ENCODE measurements at places on chromosomes 2 and 18.

DNA sequence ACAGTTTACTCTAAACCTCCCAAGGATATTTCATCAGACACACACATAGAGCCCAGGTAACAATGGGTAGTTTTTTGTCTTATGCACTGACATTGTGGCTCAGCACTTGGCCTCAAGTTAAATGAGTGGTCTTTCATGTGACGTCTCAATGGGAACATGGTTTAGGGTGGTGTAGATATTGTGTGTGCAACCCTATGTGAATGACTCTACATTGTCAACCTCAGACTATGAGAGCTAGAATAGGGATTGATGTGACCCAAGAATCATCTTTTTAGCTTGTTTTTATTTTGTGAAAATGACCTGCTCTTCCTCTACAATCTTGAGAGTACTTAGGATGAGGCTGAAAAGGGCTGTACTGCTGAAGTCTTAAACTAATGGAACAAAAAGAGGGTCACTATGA is 86.2 kb downstream of the SCN1A start:
- no peak for DNase-seq

DNA sequence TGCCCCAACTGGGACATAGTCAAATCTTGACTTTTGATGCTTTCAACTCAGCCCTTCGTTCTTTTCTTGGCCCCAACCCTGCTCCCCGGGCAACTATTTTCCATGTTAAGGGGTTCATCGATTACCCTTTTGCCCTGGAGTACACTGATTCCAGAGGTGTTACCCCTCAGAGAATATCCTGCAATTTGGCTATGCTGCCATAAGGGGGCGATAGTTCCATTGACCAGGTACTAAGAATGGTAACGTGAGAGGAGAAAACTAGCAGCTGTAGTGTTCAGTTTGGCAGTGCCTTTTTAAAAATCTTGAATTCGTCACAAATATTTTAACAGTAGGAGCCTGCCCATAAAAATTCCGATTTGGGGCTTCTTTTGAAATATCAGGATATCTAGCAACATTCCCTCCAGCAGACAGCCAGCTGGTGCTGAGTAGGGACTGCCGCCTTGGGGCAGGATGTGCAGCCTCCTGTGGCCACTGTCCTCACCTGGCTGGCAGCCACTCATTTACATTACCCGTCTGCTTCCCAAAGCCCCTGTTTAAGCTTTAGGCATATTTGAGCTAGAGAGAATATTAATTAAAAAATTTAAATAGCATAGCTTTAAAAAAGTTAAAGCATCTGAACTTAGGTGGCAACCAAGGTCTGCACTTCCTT is 146.3 kb upstream of the SKOR2 start:
- DNase-seq: no peak

GRCh38 chr2:45134726-45135125 is 125.5 kb upstream of the SIX2 start:
- no peak for DNase-seq

DNA sequence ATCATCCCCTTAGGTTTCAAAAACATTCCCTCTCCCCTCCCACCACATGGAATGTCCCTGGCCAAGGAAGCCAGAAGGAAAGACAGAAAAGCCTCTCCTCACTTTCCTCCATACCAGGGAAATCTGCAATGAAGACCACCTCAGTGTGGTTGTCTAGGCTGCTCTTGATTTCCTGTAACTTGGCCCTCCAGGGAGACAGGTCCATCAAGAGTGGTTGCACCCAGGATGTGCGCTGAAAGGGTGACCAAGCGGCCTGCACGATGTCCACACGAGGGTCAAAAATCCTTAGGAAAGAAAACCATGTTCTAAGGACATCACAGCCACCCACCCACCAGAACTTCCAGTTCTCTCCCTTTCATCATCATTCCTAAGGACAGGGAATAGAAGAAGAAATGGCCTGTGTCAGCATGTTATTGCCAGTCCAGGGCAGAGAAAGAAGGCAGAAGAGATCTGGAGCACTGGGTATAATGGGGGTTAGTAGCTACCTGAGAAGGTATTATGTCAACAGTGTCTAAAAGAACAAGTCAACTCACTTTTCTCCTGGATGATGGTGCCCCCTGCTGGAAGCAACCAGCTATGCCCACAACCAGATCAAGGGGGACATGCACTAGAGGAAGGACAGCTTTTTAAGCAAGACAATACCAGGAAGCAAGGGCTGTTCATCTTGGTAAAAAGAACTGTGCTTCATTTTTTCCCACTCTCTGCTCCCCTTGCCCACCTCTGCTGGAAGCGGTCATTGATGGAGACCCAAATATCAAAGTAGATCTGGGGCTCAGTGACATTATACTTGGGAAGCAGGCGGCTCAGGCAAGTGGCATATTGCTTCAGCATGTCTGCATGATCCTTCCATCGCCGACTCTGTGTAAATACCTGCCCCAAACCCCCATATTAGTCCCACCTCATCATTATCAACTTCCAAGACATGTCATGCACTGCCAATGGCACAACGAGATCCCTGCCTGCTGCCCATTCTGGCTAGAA is 9.3 kb downstream of the GGCX start:
- DNase-seq: no peak

DNA sequence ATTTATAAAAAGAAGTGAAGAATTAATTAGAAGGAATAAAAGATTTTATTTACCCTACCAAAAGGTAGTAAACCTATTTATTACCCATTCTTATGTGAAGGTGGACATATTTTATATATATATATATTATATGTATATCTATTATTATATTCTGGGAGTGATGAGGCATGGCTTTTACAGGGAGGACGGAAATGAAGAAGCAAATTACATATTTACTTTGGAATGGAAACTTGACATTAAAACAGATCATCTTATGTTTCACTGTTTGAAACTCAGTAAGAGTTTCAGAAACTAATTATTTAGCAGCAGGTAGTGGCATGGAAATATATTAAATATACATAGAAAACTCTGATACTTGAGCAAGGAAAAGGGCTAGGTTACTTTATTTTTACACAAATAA is 143.4 kb downstream of the LCLAT1 start:
- no peak for DNase-seq

DNA sequence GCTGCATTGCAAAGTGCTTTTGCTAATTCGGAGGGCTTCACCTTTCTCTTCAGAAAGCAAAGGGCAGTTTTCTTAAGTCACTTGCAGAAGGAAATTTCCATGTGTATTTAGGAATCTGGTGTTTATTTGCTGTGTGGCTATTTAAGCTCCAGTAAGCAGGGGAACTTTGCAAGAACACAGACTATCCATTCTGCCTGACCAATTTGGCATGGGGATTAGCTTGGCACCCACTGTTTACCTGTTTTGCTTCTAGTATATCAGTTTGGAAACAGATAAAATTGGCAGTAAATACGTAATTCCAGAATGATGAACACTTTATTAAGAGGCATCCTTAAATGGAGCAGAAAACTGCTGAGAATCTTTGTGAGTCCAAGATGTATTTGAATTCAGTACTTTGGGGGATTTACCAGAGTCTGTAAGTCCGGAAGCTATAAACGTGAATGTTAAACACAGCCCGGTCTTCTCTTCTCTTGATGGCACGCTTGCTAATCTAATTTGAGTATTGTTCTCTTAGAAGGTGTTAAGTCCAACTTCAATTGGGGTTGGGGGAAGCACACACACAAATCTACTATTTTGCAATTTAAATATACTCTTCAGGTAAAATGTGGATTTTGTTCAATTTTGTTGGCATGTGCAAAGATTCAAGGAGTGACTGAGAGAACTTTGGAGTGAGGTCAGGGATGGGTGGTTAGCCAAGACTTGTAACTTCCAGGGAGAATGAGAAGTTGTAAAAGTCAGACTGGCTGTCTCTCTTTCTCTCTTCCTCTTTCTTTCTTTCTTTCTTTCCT is 650 bp downstream of the ACKR3 start:
- no peak for DNase-seq

- no peak for DNase-seq
These were observed 3.5 kb downstream of the GULP1 start for GRCh38 chr2:188295067-188295685.

GRCh38 chr18:57243624-57244179 is 96.8 kb downstream of the BOD1L2 start:
- no peak for DNase-seq

DNA sequence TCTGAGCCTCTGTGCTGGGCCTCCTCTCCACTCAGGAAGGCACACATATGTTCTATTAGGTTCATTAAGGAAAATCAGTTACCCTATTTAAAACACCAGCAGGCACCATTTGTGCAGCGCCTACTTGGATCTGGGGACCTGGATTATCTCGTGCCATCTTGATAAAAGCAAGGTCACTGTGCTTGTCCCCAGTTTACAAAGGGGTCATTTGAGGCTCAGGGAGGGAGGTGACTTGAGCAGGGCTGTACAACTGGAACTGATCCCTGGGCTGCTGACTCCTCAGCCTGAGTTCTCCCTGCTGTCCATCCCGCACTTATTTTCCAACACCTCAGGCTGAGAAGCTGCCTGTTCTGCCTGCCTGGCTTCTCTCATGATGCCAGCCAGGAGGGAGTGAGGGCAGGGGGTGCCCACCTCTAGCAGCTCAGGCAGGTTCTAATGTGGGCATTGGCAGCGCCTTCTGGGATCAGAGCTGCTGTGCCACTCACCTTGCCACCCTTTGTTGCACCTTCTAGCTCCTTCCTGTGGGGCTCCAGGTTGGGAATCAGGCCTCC is 120.3 kb downstream of the GLI2 start:
- no peak for DNase-seq

DNA sequence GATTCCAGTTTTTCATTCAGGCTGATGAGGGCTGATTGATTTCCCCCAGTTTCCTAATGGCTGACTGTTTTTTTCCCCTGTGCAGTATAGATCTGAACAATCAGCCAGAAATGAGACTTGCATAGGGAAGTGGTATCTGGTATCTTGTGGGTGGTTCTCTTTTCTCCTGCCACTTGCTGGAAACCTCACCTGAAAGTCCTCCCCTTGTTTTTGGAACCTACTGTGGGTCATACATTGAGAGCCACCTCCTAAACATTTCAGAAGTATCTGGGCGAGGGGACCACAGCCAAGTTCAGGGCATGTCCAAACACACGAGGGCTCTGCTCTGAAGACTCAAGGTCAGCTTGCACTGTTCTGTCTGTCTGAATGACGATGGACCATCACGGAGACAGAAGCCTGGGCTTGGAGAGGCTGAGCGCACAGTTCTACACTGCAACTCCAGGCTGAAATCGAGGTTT is 19.3 kb downstream of the ALPK2 start:
- no peak for DNase-seq

DNA sequence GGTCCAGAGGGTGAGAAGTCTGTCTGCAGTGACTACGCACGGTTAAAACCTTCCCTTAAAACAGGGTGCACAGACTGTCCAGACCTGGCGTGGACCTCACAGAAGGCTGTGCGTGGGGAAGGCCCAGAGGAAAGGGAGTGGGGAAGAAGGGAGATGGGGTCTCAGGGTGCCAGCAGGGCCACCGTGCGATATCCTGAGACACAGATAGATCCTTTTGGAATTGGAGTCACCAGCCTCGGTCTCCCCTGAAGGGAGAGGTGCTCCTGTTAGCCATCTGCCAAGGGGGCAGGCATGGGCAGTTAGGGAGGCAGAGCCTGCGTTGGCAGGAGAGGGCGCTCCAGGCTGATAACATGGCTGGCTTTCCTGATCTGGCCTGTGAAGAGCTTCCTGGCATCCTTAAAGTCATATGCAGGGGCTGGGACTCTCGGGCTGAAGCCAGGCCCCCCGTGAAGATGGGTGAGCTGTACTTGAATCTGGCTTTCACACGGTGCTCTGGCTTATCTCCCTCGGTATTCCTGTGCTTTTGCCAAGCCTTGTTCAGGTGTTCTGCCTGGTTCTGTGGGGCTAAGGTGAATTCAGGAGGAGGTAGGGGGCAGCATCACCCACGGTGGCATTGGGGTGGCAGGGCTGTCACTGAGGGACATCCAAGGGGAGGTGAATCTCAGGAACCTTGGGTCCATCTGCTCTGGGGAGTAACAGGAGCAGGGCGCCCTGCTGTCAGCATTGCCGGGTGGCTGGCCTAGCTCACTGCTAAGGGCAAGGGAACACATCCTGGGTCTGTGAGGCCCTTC is 107.2 kb upstream of the SMAD2 start:
- no peak for DNase-seq

DNA sequence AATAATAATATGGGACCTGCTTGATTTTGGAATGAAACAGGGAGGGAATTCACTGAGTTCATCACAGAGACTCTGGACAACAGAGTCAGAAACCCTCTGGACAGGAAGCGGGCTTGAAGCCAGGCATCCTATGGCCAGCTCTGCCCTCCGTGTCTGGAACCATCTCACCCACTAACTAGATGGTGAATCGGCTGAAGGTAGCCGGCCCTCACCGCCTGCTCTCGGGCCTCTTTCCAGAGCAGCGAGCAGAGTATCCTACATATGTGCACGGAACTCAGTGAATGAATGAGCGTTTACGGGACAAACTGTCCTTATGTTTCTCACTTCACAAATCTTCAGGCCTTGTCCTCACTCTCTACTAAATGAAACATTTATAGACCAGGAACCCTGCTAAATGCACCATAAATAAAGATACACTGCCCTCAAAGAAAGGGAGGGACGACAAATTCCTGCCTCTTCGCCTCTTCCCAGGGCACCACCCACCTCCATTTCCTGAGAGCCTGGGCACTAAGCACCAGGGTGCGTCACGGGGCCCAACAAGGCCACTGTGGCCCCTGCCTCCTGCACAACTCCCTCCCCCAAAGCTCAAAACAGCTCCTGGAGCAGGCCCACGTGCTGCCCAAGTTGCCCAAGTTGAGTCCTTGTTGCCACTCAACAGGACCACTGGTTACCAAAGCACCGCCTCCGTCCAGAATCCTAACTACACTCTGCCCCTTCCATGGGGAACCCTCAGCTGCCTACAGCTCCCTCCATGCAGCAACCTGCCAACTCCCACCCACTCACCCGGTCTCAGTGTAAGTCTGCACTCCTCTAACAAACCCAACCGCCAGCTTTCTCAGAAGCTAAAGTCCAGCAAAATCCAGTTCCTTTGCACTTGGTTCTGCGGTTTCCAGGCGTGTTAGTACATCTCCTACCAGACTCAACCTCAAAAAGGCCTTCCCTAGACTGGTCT is 1.7 kb downstream of the TBC1D8 start:
- no peak for DNase-seq

GRCh38 chr2:32484937-32485336 is 128.1 kb downstream of the BIRC6 start:
- DNase-seq: peak; percentile 28

DNA sequence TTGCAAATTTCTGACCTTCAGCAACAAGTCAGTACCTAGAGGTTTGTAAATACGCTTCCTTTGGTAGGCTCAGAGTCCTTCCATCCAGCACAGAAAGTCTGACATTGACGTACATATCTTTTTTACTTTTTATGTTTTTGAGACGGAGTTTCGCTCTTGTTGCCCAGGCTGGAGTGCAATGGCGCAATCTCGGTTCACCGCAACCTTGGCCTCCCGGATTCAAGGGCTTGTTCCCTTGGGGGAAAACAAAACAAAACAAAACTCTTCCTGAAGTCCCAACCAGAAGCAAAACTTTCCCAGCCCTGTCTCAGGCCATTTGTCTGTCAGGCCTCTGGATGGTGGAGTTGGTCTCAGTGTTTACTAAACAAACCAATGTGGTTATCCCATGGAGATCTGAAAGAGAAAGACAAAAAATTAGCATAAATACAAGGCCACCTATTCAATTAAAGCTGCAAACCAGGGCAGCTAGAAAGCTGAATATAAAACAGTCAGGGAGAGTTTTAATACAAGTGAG is 29.6 kb upstream of the ATL2 start:
- DNase-seq: no peak
